ENCODE measurements at places on chromosomes 6 and 20.

- DNase-seq = no peak
These were observed 124.0 kb downstream of the TOX2 start for GRCh38 chr20:44038681-44039123.

- DNase-seq = no peak
These were observed 13.9 kb downstream of the PLCB4 start for GRCh38 chr20:9082741-9083140.

DNA sequence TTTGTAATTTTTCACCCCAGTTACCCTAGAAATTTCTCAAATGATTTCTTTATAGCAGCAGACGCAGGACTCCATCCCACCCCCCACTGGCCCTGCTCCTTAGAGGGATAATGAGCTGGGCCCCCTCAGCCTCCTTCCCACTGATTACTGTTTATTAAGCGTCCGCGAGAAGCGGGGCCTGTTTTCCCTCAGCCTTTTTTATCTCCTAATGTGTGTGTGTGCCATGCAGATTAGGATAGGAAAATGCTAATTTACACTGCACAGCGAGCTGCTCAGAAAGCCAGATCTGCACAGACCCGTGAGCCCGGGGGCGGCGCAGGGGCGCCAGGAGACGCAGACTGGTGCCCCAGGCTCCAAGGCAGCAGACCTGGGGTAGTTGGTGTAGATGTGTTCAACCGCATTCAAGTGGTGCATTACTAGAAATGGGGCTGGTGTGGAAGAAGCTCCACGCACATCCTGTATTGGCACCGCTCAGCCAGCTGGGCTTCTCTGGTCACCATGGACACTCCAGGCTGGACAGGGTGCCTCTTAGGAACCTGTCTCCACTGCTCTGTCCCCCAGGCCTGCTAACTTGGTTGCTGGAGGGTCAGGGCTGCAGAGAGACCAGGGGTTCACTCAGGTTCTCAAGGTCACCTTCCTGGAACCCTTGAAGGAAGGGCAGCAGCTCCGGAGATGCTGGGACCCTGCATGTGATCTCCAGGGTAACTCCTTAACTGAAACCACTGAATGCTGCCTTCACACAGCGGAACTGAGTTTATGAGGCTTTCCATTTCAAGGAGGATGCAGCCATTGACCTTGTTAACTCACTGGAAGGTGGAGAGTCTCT, 256.3 kb downstream of the ERMARD start:
- no peak for DNase-seq

- DNase-seq = no peak
These were observed 59.2 kb downstream of the ZDHHC14 start for GRCh38 chr6:157440171-157440570.

DNA sequence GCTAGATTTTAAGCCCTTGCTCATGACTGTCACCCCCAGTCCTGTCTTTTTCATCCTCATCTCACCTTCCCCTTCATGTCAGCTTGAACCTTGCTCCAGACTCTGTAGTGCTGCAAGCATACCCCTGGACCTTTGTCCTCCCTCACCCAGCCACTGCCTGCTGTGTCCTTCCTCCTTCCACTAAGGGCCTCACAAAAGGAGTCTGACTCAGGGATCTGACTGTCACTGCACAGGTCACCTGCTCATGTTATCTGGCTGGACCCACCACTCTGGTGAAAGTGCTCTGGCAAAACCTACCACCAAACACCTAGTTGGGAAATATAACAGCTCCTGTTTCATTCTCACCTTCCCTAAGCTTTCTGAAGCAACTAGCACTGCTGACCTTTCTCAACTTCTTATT, 151.4 kb downstream of the INSM1 start:
- DNase-seq = no peak

- no peak for DNase-seq
These were observed 21.1 kb downstream of the SESN1 start for GRCh38 chr6:109073344-109074132.

DNA sequence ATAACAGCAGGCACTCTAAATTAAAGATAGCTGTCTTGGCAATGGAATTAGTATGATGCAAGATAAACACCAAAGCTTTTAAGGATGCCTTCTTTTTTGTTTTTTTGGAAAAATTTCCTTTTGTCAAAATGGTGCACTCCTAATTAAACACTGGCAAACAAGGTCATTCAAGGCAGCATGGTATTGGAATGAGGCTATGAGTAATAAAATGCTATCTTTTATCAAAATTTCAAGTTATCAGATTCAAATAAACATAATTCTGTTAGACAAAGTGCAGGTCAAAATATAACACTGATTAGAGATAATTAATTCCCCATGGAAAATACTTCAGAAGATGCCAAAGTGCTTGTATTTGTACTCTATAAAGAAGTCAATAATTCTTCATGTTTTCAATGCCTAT, 514.1 kb downstream of the TENT5A start:
- no peak for DNase-seq

DNA sequence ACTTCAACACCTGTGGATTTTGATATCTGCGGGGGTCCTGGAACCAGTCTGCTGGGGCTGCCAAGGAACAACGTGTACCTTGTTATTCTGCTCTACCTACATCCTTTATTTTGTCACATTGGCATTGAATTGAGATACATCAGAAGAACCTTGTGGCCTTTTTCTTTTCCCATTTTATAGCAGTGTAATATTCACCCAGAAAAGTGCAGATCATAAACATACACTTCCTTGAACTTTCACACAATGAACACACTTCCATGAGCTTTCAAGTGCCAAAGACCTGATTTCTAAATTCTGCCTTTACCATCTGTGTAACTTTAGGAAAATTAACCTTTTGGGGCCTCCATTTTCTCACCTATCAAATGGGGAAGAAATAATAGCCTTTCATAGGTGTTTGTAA, 29.9 kb upstream of the RREB1 start:
- DNase-seq = no peak

GRCh38 chr6:11279284-11279689, 46.8 kb upstream of the NEDD9 start:
- no peak for DNase-seq

- no peak for DNase-seq
These were observed 47.6 kb upstream of the DSP start for GRCh38 chr6:7493866-7494265.

DNA sequence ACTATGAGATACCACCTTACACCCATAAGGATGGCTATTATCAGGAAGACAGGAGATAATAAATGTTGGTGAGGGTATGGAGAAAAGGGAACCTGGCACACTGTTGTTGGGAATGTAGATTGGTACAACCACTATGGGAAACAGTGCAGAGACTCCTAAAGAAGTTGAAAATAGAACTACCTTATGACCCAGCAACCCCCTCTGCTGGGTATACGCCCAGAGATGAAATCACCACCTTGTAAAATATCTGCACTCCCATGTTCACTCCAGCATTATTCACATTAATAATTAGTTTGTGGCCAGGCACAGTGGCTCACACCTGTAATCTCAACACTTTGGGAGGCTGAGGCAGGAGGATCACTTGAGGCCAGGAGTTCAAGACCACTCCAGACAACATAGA, 26.8 kb downstream of the ZBTB9 start:
- DNase-seq = no peak

GRCh38 chr6:3388786-3389185, 68.1 kb downstream of the SLC22A23 start:
- no peak for DNase-seq

GRCh38 chr6:111367393-111368088, 115.5 kb downstream of the REV3L start:
- DNase-seq = no peak

DNA sequence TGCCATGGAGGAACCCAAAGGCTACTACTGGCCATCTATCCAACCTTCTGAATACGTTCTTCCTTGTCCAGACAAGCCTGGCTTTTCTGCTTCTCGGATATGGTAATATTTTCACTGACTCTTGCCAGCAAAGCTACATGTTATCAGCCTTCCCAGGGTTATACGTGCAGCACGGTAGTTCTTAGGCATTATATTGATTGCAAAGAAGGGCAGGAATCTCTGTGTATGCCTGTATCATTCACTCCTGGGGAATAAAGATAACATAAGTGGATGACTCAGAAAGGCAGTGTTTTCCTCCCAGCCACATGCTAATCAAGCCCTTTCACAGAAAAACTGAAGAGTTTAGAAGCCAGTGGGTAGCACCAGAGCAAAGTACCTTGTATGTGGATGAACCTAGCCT, 98.7 kb downstream of the ADGRG6 start:
- DNase-seq = peak; percentile 34

DNA sequence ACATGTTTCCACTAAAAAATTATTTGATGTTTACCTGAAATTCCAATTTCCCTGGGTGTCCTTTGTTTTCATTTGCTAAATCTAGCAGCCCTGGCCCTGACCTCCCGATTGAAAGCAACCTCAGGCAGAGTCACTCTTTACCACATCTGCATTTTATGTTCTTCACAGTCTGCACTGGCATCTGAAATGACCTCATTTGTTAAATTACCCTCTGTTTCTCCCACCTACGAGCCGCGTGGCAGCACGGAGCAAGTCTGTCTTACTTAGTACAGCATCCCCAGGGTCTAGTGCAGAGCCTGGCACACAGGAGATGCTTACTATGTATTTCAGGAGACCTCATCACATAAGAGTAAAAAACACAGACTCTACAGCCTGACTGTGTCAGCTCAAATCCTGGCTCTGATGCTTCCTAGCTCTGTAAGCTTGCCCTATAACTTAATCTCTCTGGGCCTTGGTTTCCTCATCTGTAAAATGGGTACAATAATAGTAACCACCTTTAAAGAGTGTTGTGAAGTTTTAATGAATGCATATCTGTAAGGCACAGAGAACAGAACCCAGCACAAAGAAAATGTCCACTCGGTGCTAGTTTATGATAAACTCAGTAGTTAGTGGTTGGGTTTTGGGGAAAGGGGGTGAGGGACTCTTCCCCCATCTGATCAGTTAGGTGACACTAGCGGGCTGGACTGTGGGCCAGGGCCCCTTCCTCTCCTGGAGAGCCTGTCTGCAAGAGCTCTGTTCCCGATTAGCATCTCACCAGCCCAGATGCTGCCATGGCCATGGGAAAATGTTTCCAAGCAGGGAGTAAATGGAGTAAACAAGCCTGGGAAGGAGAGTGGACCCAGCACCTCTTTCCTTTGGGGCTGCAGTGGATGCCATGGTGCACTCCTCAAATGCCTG, 88.2 kb downstream of the PREX1 start:
- no peak for DNase-seq

DNA sequence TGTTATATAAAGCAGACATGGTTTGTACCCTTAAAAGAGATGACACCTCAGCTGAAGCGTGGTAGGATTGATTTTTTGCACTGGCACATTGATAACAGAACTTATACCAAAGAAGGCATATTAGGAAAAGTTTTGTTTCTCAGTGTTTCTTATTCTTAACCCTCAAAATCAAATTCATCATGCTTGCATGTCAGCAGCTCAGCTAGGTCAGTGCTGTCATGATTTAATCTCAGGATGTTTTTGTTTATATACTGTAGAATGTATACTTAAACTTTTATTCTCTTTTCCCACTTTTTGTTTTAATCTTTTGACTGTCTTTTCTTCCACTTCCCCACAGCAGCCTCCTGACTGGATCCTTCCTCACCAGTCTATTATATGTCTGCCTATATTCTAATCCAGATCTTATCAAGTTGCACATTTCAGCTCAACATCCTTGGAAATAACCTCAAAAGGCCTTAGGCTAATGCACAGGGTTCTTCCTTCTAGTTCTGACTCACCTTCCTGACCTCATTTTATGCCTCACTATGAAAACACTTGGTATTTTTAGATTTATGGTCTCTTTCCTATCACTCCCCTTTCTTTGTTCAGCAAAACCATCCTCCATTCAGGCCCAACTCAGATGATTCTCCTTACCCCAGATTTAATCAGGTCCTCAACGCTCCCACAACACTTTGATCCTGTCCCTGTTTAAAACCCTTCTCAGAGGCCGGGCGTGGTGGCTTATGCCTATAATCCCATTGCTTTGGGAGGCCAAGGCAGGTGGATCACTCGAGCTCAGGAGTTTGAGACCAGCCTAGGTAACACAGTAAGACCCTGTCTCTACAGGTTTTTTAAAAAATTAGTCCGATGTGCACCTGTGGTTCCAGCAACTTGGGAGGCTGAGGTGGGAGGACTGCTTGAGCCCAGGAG, 7.2 kb downstream of the HEBP2 start:
- peak; percentile 46 for DNase-seq

DNA sequence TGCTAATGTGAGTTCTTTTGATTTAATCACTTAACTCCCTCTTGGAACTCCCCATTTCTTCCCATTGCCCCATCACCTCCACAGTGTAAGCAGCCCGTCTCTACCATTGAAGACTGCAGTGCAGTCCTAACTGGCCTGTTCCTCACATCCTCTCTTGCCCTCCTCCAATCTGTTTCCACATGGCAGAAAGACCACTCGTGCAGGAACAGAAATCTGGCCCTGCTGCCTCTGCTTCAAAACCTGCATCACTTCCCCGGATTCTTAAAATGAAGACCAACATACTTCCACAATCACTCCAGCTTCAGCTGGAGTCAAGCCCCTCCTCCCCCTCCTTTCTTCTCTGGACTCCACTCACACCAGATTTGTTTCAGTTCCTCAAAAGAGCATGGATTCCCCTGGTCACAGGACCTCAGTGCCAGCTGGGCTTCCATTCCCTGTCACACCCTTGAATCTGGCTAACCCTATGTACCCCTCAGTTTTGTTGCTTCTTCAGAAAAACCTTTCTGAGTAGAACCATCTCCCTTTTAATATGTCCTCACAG, 802.3 kb downstream of the MAFB start:
- DNase-seq = no peak

GRCh38 chr6:70666706-70667105, 977 bp upstream of the SMAP1 start:
- DNase-seq = no peak

DNA sequence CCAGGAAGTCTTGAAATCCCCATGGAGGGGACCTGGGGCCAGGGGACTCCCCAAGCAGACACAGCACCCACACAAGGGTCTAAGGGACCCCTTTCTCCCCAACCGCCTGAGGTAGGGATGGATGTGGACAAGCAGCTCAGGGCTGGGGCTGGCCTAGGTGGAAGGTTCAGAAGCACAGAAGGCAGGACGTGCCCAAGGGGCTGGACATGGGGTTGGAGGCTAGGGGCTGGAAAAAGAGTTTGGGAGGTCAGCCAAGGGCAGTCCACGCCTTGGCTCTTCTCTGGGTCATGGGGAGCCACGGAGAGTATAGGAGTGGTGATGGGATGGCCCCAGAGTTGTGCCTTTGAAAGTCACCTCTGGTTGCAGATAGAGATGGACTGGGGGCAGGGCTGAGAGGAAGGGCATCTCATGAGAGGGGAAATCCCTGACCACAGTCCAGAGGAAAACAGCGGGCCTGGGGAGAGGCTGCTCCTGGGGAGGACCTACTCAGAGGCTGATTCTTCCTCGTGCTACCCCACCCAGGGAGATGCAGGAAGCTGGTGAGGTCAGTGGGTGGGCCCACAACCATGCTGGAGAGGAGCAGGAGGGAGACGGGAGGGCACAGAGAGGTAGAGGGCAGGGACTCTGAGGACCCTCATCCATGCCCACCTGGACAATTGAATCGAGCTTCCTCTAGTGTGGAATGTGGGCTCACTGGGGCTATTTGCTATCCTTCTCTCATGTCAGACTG, 2.5 kb upstream of the HSPA12B start:
- DNase-seq = no peak

DNA sequence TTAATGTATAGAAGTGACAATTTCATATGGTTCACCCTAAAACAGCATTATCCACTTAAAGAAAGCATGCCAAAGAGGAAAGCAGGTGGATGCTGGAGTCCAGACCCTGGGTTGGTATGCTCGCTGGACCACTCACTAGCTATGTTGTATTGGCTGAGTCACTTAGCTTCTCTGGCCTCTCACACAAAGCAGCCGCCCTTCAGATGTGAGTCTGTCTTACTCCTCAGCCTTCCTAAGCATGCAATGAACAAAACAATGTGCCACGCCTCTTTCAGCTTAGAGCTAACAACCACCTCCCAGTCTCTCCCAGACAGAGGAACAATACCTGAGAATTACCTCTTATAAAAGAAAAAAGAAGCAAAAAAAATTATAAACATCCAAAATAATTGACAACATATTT, 29.4 kb downstream of the SIM1 start:
- DNase-seq = peak; percentile 18
